ENCODE measurements at places on chromosomes 3 and 15.

DNA sequence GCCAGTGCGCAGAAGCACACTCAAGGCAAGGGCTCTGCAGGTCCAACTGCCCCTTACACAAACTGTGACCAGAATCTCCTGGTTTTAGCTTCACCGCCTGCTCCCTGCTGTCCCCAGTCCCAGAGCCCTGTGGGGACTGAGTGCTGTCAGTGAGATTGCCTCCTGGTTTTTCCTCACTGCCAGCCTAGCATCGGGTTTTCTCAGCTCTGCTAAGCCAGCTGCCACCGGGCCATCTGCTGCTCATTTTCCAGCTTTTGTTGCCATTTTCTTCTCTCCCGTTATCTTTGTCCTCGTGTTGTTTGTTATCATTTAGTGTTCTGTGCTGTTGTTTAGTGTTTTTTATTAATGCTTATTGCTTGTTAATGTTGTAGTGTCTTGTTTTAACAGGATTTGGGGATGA, 79.5 kb upstream of the BLM start:
- DNase-seq = no peak

DNA sequence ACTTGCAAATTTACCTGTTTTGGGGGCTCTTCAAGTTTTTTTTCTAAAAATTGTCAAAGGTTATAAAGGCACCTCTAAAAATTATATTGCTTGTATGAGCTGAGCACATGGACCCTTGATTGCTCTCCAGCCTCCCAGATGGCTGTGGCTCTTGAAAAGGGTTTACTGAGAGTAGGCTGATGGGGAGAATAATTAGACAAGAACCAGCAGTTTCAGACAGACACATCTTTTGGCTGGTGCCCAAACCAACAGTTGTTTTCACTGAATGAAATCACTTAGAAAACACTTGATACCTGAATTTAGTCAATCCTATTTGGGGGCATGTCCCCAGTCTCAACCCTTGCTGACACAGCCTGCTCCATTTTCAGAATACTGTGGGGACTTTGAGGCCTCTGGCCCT, 217.6 kb downstream of the KBTBD8 start:
- DNase-seq = no peak

DNA sequence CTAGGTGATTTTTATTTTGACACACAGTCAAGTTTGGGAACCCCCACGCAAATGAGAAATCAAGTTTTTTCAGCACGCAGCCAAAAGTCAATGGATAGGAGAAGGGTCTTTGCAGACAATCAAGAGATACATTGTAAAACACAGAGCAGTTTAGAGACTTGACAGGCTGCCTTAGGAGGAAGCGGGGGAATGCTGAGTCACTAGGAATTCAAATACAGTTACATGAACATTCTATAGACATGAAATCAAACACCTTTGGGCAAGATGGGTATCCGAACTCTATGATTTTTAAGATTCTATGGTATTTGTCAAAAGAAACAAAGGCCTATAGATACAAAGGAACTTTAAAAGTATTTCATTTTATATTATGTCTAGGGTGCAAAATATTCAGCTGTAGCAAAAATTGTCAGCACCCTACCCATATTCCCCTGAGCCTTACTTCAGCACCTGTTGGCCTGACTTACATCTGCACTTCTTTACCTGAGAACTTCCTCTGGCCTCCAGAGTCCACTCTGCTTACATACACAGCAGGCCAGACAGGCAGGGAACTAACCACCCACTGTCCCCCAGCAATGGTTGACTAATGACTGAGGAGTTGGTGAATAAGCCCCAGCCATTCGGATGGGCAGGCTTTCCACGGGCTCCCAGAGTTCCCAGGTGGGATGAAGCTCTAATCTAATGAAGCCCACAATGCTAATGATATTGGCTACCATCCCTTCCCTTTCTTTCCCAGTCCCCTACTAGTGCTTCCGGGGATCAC, 289.3 kb upstream of the RORA start:
- no peak for DNase-seq

GRCh38 chr3:14605067-14605466, 46.5 kb upstream of the CCDC174 start:
- DNase-seq = no peak

DNA sequence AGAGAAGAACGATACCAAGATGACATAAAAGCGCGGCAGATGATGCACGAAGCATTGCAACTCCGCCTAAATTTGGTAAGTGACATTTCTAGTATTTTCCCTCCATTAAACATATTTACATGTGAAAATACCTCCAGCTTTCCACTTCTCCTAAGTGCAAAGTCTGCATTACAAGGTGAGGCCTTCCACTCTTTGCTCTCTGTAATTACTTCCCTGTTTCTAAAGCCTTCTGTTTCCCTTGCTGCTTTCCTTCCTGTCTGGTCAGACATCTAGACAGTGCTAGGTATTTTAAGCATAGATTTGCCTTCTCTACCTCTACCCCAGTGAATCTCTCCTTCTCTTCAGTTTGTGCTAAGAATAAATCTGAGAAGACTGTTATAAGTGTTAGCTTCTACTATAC, 1.9 kb downstream of the P2RY12 start:
- DNase-seq = no peak

GRCh38 chr3:190375246-190375645, 12.7 kb upstream of the CLDN16 start:
- no peak for DNase-seq

DNA sequence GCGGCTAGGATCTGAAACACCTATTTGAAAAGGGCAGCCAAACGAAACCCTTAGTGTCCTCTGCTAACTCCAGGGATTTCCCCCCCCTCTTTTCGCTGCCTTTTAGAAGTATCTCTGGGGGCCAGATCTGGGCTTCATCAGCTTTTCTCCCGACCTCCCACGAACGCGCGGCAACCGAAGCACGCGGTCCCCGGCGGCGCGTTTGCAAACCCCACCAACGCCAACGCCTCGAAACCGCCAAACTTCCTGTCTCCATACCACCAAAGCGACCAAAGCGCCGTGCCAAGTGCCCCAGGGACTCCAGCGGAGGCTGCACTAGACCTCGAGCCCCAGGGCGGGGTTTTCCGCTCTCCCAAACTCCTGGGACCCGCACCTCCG, 155.8 kb upstream of the FRMD4B start:
- DNase-seq = no peak

DNA sequence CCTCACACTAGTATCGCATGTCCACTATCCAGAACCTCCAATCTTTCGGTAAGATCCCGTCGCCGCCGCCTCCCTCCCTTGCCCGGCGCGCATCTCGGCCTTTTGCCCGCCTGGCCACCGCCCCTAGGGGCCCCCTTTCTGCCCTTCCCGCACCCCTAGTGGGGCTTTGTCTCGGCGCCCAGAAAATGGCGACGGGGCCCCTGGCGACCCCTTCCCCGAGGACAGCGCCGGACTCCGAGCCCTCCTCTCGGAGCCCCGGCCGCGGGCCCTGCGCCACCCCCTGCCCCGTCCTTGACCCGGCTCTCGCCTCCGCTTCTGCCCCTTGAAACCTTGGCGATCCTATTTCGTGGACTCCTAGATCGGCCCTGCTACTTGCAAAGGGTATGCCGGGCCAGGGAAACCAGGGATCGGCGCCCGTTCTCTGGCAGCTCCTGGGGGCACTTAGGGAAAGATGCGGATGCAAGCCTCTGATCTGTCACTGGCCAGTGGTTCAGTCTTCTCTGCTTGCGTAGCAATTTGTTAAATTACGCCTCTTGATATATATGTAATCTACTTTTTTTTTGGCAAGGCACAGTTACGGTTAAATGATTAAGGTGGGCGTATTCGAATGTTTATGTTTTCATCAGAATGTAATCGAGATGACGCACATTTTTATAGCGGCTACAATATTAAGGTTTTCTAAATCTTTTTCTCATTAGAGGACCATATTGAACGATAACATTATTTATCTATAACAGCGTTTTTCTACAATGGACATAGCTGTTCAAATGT, 603 bp downstream of the EIF1B start:
- no peak for DNase-seq

DNA sequence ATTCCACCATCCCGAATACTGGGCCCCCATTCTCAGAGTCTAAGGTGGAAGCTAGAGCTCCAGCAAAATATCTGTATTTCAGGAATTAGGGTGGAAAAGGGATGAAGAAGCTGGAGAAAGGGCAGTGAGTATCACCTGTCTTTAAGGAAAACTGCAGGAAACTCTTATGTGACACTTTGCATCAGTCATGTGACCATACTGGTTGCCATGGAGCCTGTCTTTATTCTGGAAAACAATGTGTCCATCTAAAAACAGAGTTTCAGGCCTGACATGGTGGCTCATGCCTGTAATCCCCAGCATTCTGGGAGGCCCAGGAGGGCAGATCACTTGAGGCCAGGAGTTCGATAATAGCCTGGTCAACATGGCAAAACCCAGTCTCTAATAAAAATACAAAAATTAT, 52.9 kb upstream of the FSIP1 start:
- DNase-seq = no peak

DNA sequence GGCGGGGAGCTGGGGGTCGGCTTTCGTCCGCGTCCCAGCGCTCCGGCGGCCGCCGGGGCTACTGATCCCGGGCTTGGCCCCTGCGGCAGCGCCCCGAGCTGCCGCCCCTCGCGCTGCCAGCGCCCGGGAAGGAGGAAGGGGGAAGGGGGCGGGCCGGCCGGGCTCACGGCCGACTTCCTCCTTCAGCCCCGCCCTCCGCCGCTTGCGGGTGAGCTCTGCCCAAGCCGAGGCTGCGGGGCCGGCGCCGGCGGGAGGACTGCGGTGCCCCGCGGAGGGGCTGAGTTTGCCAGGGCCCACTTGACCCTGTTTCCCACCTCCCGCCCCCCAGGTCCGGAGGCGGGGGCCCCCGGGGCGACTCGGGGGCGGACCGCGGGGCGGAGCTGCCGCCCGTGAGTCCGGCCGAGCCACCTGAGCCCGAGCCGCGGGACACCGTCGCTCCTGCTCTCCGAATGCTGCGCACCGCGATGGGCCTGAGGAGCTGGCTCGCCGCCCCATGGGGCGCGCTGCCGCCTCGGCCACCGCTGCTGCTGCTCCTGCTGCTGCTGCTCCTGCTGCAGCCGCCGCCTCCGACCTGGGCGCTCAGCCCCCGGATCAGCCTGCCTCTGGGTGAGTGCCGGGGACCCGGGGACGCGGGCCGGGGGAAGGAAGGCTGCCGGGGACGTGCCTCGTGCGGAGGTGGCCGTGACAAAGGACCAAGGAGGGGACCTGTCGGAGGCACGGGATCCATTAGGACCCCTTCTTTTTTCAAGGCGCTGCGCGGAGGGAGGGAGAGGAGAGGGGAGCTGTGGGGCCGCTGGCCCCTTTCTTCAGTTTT, at the start of gene SEMA4B:
Gene SEMA4B, plus strand, starts transcription at position 201 of the 814 bp plus-strand sequence. Its CDS starts 249 bp downstream, at position 450.
- DNase-seq = peak; percentile 29

DNA sequence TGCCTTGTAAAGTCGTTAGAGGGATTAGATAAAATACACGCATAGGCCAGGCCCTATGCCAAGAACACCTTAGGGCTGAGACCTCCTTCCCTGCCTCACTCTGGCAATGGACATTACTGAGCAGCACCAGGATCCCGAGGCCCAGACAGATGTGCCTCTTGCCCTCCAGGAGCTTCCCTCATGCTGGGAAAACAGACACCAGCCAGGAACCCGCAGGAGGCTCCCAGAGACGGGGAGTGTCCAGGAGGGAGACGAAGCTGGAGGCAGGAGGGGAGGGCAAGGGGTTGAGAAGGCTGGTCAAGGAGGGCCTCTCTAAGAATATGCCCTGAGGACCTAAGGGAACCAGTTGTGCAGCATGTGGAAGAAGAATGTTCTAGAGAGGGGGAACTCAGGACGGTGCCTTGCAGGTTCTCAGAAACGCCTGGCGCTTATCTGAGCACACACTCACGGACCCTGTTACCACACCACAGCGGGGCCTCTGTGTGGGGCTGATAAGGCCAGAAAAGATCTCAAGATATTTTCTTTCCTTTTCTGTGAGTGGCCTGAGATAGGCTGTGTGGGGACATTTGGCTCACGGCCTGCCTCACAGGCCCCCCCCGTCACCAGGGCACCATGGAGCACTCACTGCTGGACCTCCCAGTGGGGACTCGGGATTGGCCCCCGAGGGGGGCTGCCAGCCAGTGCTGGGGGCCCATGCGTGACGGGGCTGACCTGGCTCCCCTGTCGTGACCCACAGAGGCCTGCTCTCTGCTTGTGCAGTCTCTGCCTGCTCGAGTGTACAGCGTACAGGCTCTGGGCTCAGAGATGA, 22.0 kb upstream of the CYP11A1 start:
- DNase-seq = no peak

- no peak for DNase-seq
Observed at GRCh38 chr15:54014067-54014655, 35.9 kb downstream of the UNC13C start.

- no peak for DNase-seq
Observed at GRCh38 chr3:184688882-184689271, 23.0 kb downstream of the MAGEF1 start.

DNA sequence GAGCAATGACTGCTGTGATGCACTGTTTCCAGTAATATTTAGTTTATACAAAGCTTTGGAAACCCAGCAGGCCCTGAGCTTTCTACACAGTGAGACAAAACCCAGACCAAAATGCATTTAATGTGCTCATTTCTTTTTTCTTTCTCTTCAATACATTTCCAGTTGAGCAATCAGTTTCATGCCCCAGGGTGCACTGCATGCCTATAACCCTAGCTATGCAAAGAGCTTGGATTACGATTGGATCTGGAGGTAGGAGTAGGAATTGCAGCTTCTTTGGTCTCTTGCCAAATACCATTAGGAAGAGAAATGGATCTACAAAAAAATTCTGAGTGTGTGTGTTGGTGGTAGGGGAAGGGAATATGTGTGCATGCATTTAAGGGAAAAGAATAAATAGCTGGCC, 1001.4 kb downstream of the SQOR start:
- no peak for DNase-seq

GRCh38 chr3:188180114-188180513, 26.2 kb downstream of the LPP start:
- no peak for DNase-seq

DNA sequence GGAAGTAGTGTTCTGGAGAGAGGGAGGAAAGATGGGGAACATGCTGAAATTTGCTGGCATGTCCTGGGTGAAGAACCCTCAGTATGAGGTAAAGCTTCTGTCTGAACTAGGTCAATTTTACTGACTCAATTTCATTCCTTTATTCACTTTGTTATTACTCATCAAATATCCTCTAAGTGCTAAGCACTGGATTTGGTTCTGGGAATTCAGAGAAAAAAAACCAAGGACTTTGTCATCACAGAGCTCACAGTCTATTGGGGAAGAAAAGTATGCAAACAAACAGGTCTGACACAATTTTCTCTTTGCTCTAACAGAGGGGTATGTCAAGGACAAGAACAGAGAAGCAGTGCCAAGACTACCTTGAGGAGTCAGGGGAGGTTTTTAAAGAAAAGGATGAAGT, 68.0 kb downstream of the TFG start:
- DNase-seq = no peak

GRCh38 chr3:44831232-44831631, 30.5 kb upstream of the TMEM42 start:
- no peak for DNase-seq

GRCh38 chr3:65279225-65279782, 591.5 kb upstream of the ADAMTS9 start:
- no peak for DNase-seq
